Memory B cell (primary cell): ENCODE measurements at places on chromosomes 12 and 14.
A peak's percentile ranks its signal among the peaks of the same experiment; 100 is the strongest.

GRCh38 chr14:94330432-94330831, 7.3 kb upstream of the SERPINA6 start:
- H3K27me3 ChIP-seq = peaks cover 2% of the 10 kb centered on the region
- H3K27ac ChIP-seq = no peak overlapping the region
- H3K4me1 ChIP-seq = no peaks in the 10 kb centered on the region
- no peak for DNase-seq
- H3K4me3 ChIP-seq = no peak overlapping the region
- H3K36me3 ChIP-seq = no peaks in the 10 kb centered on the region

- no peak for DNase-seq
- peak overlapping the region; percentile 16 for H3K27ac ChIP-seq
- no peaks in the 10 kb centered on the region for H3K27me3 ChIP-seq
- H3K4me3 ChIP-seq = no peak overlapping the region
Measured at GRCh38 chr12:2925322-2925995, 33.7 kb upstream of the TEAD4 start.

GRCh38 chr12:90203556-90203955, 494.9 kb upstream of the ATP2B1 start:
- H3K27me3 ChIP-seq = no peaks in the 10 kb centered on the region
- peaks cover 4% of the 10 kb centered on the region for H3K36me3 ChIP-seq
- peaks cover 9% of the 10 kb centered on the region for H3K4me1 ChIP-seq
- H3K4me3 ChIP-seq = no peak overlapping the region
- no peak overlapping the region for H3K27ac ChIP-seq
- no peak for DNase-seq

GRCh38 chr12:3316776-3317480, 174.1 kb upstream of the PRMT8 start:
- H3K36me3 ChIP-seq = no peaks in the 10 kb centered on the region
- DNase-seq = no peak
- H3K4me1 ChIP-seq = no peaks in the 10 kb centered on the region
- no peak overlapping the region for H3K4me3 ChIP-seq
- peaks cover 18% of the 10 kb centered on the region for H3K27me3 ChIP-seq
- no peak overlapping the region for H3K27ac ChIP-seq

- peak overlapping the region; percentile 70 for H3K4me3 ChIP-seq
- no peaks in the 10 kb centered on the region for H3K36me3 ChIP-seq
- H3K4me1 ChIP-seq = peaks cover 19% of the 10 kb centered on the region
- no peaks in the 10 kb centered on the region for H3K27me3 ChIP-seq
Measured at GRCh38 chr12:108511633-108512540, 3.2 kb upstream of the FICD start.

- DNase-seq = no peak
- H3K4me3 ChIP-seq = peak overlapping the region; percentile 98
- peak overlapping the region; percentile 98 for H3K27ac ChIP-seq
- H3K27me3 ChIP-seq = no peaks in the 10 kb centered on the region
Measured at GRCh38 chr12:11650286-11651281, 1.1 kb downstream of the ETV6 start.

DNA sequence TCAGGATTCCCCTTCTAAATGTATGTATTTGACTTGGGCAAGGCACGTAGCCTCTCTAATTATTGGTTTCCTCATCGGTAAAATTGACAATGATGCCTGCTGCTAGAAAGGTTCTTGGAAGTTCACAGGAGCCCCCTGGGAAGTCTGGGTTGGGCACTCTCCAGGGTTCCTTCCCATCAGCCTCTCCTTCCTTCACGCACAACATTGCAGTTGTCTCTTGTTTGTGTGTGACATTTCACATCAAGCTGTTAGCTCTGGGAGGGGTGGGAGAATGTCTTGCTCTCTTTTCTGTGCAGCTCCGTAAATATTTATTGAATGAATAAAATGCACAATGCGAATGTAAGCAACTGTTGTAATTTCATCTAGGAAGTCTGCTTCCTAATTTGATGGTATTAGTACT, 153.2 kb upstream of the PRICKLE1 start:
- peaks cover 7% of the 10 kb centered on the region for H3K27me3 ChIP-seq
- no peak overlapping the region for H3K27ac ChIP-seq
- DNase-seq = no peak
- H3K36me3 ChIP-seq = peaks cover 2% of the 10 kb centered on the region
- H3K4me3 ChIP-seq = no peak overlapping the region
- no peaks in the 10 kb centered on the region for H3K4me1 ChIP-seq

GRCh38 chr14:51457843-51458562, 193.7 kb upstream of the FRMD6 start:
- no peak overlapping the region for H3K4me3 ChIP-seq
- peaks cover 2% of the 10 kb centered on the region for H3K36me3 ChIP-seq

GRCh38 chr14:23118506-23119362, at the start of gene CEBPE:
Gene CEBPE (minus strand): TSS chr14:23119255. CDS start chr14:23119091, 164 bp downstream.
- H3K36me3 ChIP-seq = no peaks in the 10 kb centered on the region
- H3K4me1 ChIP-seq = peaks cover 29% of the 10 kb centered on the region
- H3K27ac ChIP-seq = peak within 1 kb of the TSS; percentile 90
- peaks cover 5% of the 10 kb centered on the region for H3K27me3 ChIP-seq
- DNase-seq = no peak
- H3K4me3 ChIP-seq = peak within 1 kb of the TSS; percentile 39

- H3K4me3 ChIP-seq = peak overlapping the region; percentile 39
- peaks cover 7% of the 10 kb centered on the region for H3K36me3 ChIP-seq
- H3K27ac ChIP-seq = peak overlapping the region; percentile 97
- DNase-seq = no peak
Measured at GRCh38 chr12:9701380-9702154, 31.3 kb downstream of the CLECL1 start.

DNA sequence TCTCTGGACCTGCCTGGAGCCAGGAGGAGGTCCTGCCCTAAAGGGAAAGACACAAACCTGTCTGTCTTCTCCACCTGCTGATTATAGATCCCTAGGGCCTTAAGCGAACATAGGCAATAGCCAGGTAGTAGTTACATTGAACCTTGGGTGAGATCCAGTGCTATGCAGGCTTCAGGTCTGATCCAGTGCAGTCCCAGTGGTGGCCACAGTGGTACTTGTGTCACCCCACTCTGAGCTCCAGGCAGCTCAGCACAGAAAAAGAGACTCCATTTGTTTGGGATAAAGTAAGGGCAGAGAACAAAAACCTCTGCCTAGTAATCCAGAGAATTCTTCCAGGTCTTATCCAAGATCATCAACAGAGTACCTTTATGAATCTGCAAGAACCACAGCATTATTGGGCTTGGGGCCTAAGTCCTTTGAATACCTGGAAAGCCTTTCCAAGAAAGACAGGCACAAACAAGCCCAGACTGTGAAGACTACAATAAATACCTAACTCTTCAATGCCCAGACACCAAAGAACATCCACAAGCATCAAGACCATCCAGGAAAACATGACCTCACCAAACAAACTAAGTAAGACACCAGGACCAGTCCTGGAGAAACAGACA, 60.4 kb upstream of the KTN1 start:
- no peak overlapping the region for H3K27ac ChIP-seq
- H3K4me3 ChIP-seq = no peak overlapping the region
- no peaks in the 10 kb centered on the region for H3K27me3 ChIP-seq
- no peaks in the 10 kb centered on the region for H3K36me3 ChIP-seq
- no peaks in the 10 kb centered on the region for H3K4me1 ChIP-seq

- peaks cover 2% of the 10 kb centered on the region for H3K36me3 ChIP-seq
- no peak overlapping the region for H3K27ac ChIP-seq
- DNase-seq = no peak
- H3K27me3 ChIP-seq = peaks cover 2% of the 10 kb centered on the region
Measured at GRCh38 chr12:268483-268840, 5.8 kb upstream of the SLC6A13 start.

DNA sequence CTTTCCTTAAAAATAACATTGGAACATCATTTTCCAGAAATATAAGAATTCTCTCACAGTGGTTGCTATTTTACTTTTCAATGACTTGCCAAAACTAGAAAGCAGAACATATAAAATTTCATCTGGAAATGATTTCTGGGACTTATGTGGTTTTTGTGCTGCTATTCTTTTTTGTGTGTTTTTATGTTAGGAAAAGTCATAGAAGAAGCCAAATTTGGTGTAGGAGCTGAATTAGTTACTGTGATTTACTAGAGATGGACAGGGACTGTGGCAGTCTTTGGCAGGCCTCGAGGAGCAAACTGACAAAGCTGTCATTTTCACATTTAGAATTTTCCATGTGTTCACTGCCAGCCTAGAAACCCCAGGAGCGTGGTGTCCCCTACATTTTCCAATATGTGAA, 38.3 kb upstream of the LDHB start:
- no peak overlapping the region for H3K27ac ChIP-seq
- H3K4me1 ChIP-seq = no peaks in the 10 kb centered on the region
- DNase-seq = no peak
- no peak overlapping the region for H3K4me3 ChIP-seq
- peaks cover 3% of the 10 kb centered on the region for H3K27me3 ChIP-seq

- DNase-seq = no peak
- no peak overlapping the region for H3K27ac ChIP-seq
- H3K36me3 ChIP-seq = peaks cover 8% of the 10 kb centered on the region
- H3K4me1 ChIP-seq = no peaks in the 10 kb centered on the region
- H3K27me3 ChIP-seq = no peaks in the 10 kb centered on the region
Measured at GRCh38 chr12:3805077-3805476, 52.2 kb upstream of the CRACR2A start.

- H3K27ac ChIP-seq = no peak overlapping the region
- H3K36me3 ChIP-seq = no peaks in the 10 kb centered on the region
- H3K4me1 ChIP-seq = no peaks in the 10 kb centered on the region
- H3K4me3 ChIP-seq = no peak overlapping the region
Measured at GRCh38 chr12:21223930-21224329, 92.9 kb downstream of the SLCO1B1 start.

GRCh38 chr14:31930493-31931240, 146.4 kb upstream of the ARHGAP5 start:
- no peak overlapping the region for H3K27ac ChIP-seq
- no peaks in the 10 kb centered on the region for H3K27me3 ChIP-seq
- H3K4me1 ChIP-seq = peaks cover 10% of the 10 kb centered on the region
- DNase-seq = no peak
- no peaks in the 10 kb centered on the region for H3K36me3 ChIP-seq

GRCh38 chr12:131258398-131258797, 304.7 kb downstream of the ADGRD1 start:
- no peaks in the 10 kb centered on the region for H3K4me1 ChIP-seq
- no peak overlapping the region for H3K4me3 ChIP-seq
- H3K27ac ChIP-seq = no peak overlapping the region
- DNase-seq = no peak
- H3K36me3 ChIP-seq = no peaks in the 10 kb centered on the region
